ENCODE measurements at places on chromosomes 16 and 17.

GRCh38 chr16:23788685-23789084 is 33.9 kb downstream of the CHP2 start:
- DNase-seq: no peak

DNA sequence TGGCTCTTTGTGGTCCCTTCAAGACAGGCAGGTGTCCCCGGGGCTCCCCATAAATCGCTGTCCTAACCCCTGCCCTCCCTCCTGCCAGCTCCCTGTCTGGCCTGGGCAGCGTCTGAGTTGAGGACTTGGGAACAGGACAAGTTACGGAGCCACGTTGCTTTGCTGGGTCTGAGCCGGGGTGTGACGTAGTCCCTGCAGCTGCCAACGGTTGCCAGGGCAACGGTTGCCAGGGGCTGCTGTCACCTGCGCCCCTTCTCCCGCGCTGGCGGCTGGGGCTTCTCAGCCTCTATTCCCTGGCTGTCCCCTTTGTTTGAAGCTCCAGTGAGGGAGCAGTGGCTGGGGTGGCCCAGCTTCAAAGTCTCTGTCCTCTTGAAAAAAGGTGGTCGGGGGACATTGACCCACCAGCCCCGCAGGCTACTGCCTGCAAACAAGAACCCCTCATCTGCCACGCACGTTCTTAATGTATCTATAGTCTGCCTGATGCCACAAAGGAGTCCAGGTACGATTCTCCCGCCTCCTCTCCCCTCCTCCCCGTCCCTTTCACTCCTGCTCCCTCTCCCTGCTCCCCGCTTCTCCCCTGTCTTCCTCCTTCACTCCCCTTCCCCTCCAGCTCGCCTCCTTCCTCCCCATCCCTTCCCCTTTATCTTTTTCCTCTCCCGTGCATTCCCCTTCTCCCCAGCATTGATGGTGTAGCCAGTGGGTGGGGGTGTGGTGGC is 10.9 kb downstream of the ADGRG1 start:
- no peak for DNase-seq

DNA sequence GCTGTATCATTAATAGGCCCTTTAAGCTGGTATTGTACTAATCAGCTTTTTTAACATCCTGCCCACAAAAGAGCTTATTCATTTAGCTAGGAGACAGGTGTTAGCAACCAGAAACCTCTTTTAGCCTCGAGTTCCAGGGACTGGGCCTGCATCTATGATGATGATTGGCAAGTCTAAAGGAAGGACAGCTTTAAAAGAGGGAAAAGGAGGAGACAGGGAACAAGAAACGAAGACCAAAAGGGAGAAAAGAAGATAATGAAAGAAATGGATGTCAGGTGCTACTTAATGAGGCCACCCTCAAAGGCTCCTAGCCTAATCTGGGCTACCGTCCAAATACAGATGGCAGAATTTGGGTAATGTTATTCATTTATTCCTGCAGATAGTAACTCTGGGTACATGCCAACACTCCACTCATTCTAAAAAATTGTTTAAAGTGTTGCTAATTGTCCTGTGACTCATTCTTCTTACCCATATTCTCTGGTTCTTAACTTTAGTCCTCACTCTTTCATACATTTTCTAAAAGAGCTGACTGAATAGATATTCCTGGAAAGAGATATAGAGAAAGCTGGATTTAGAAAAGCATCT is 18.7 kb upstream of the RFFL start:
- no peak for DNase-seq

DNA sequence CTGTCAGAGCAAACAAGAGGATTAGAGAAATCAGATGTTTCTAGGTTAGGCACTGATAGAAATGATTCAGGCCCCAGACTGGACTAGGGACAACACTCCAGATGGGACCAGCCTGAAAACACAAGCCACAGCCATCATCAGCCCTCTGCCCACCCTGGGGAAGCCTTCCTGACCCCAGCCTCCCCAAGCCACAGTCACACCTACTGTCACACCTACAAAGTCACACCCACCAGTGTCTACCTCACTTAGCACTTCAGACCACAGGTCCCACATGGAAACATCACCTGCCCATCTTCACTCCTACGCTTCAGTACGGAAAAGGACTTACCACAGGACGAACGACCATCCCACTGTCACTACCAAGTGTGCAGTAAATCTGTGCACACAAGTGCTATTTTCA is 197.9 kb downstream of the ZFHX3 start:
- DNase-seq: no peak

GRCh38 chr17:74108126-74108705 is 95.3 kb upstream of the RPL38 start:
- DNase-seq: no peak

All from activated CD4-positive, CD25-positive, alpha-beta regulatory T cell treated with anti-CD3 and anti-CD28 coated beads, Interleukin-2, amount 50 U/mL, for 72 hours (primary cell).